ENCODE measurements at places on chromosomes 7 and 10. TPM values are rescaled to one million over a fixed set of nuclear protein-coding genes. Genes with fewer than 3 reads are reported as not detected.

GRCh38 chr7:29100924-29101323 lies 45.4 kb downstream of the CPVL start:
- no peak overlapping the region for H3K27ac ChIP-seq
- no peak overlapping the region for H3K4me3 ChIP-seq
- H3K36me3 ChIP-seq, result no peaks in the 10 kb centered on the region
- peaks cover 8% of the 10 kb centered on the region for H3K4me1 ChIP-seq
- no peak for DNase-seq

GRCh38 chr10:118971876-118972275 lies 57.6 kb upstream of the NANOS1 start:
- no peaks in the 10 kb centered on the region for H3K36me3 ChIP-seq
- no peak overlapping the region for H3K4me3 ChIP-seq
- DNase-seq, result peak; percentile 42
- no peaks in the 10 kb centered on the region for H3K27me3 ChIP-seq
- H3K4me1 ChIP-seq, result no peaks in the 10 kb centered on the region
- no peak overlapping the region for H3K27ac ChIP-seq

GRCh38 chr7:129089521-129090212 lies 34.8 kb upstream of the TNPO3 start:
- no peak overlapping the region for H3K4me3 ChIP-seq
- H3K27me3 ChIP-seq, result no peaks in the 10 kb centered on the region
- H3K27ac ChIP-seq, result no peak overlapping the region
- no peaks in the 10 kb centered on the region for H3K4me1 ChIP-seq
- no peaks in the 10 kb centered on the region for H3K36me3 ChIP-seq
- peak; percentile 39 for DNase-seq

- H3K4me1 ChIP-seq, result no peaks in the 10 kb centered on the region
- no peaks in the 10 kb centered on the region for H3K36me3 ChIP-seq
- no peak overlapping the region for H3K27ac ChIP-seq
- H3K4me3 ChIP-seq, result no peak overlapping the region
- H3K27me3 ChIP-seq, result no peaks in the 10 kb centered on the region
Observed at GRCh38 chr10:51654918-51655317, 44.5 kb downstream of the CSTF2T start.

GRCh38 chr10:106043863-106044262 lies 1120.6 kb downstream of the SORCS1 start:
- DNase-seq, result no peak
- H3K36me3 ChIP-seq, result no peaks in the 10 kb centered on the region
- no peaks in the 10 kb centered on the region for H3K27me3 ChIP-seq
- no peaks in the 10 kb centered on the region for H3K4me1 ChIP-seq
- no peak overlapping the region for H3K27ac ChIP-seq

- peak; percentile 55 for DNase-seq
- no peaks in the 10 kb centered on the region for H3K27me3 ChIP-seq
- H3K4me1 ChIP-seq, result peaks cover 17% of the 10 kb centered on the region
- H3K27ac ChIP-seq, result no peak overlapping the region
- no peak overlapping the region for H3K4me3 ChIP-seq
- H3K36me3 ChIP-seq, result no peaks in the 10 kb centered on the region
Observed at GRCh38 chr10:50561816-50562215, 61.9 kb downstream of the SGMS1 start.

GRCh38 chr7:83852136-83852535 lies 203.2 kb upstream of the SEMA3E start:
- H3K27ac ChIP-seq, result no peak overlapping the region
- no peak for DNase-seq
- no peaks in the 10 kb centered on the region for H3K36me3 ChIP-seq
- H3K27me3 ChIP-seq, result no peaks in the 10 kb centered on the region
- H3K4me1 ChIP-seq, result peaks cover 5% of the 10 kb centered on the region

DNA sequence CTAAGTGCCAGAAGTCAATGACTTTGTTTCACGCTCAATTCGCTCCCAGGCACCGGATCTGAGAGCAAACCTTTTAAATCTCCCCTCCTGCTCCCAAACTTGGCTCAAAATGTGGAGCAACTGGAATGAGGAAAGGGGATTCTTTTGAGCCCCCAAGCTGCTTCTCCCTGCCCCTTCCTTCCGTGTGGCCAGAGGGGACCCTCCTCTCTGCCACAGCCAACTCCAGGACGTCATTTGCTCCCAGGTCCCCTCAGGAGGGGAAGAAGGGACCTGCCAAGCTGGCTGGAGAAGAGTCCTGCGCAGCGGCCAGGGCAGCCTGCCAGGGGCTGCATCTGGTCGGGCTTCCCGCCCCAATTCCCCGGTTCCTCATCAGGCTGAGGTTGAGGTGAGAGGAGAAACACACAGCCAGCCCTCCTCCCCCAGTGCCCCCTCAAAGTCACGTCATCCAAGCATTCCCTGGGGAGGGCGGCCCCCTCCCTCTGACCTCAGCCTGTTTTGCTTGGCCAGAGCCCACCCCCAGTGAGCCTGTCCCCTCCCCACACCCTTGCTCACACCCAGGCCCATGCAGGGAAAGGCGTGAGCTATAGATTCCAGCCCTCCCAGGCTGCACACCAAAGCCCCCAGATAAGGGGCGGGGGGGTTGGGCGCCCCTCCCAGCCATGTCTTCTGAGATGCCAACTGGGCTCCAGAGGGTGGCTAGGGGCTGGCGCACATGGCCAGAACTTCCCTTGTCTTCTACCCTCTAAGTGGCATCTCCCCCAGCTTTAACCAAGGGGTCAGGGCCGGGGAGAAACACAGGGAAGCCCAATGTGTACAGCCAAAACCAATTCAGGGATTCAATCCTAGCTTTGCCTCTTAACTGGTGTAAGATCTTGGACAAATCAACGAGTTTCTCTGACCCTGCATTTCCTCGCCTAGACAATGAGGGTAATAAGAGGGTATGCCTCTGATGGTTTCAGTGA lies 35.0 kb downstream of the SH3PXD2A start:
- H3K4me3 ChIP-seq, result no peak overlapping the region
- no peaks in the 10 kb centered on the region for H3K36me3 ChIP-seq
- no peak overlapping the region for H3K27ac ChIP-seq
- H3K4me1 ChIP-seq, result peaks cover 16% of the 10 kb centered on the region
- no peaks in the 10 kb centered on the region for H3K27me3 ChIP-seq
- no peak for DNase-seq

GRCh38 chr10:33120275-33120674 lies 162.2 kb upstream of the ITGB1 start:
- H3K4me3 ChIP-seq, result no peak overlapping the region
- no peaks in the 10 kb centered on the region for H3K27me3 ChIP-seq

GRCh38 chr7:138030679-138031351 lies 28.9 kb upstream of the CREB3L2 start:
- no peaks in the 10 kb centered on the region for H3K27me3 ChIP-seq
- DNase-seq, result no peak
- no peaks in the 10 kb centered on the region for H3K36me3 ChIP-seq
- H3K4me3 ChIP-seq, result no peak overlapping the region
- no peaks in the 10 kb centered on the region for H3K4me1 ChIP-seq
- H3K27ac ChIP-seq, result no peak overlapping the region

DNA sequence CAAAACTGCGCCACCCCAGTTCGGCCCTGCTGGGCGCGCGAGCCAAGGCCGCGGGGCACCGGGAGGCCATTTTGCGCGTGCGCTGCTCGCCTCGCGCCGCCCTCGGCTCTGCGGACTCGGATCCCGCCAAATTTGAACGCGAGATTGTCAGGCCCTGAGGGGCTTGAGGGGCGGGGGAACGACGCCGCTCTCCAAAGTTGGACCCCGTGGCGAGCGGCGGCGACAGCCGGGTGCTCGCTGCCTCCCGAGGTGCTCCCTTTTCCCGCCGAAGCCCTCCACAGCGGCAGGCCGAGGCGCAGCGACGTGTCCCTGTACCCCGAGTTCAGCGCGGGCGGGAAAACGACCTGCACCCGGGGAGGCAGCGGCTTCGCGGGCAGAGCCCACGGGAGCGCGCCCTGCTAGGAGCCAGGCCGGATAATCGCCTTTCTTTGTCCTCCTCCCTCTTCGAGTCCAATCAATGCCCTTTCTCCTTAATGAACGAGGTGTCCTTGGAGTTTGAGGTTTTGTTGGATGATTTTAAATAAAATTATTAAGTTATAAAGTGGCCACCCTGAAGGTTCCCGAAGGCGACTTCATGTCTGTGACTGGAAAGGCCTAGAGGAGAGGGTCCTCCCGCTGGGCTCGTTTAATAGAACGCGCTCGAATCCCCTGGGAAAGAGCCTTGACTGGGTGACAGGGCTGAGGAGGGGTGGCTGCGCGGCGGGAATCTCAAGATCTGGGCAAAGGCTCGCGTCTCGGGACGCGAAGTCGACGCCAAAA lies 10.7 kb upstream of the SPAG6 start:
- peak overlapping the region; percentile 60 for H3K4me3 ChIP-seq
- peaks cover 6% of the 10 kb centered on the region for H3K36me3 ChIP-seq
- peak; percentile 90 for DNase-seq
- peaks cover 100% of the 10 kb centered on the region for H3K27me3 ChIP-seq
- no peak overlapping the region for H3K27ac ChIP-seq
- H3K4me1 ChIP-seq, result no peaks in the 10 kb centered on the region

DNA sequence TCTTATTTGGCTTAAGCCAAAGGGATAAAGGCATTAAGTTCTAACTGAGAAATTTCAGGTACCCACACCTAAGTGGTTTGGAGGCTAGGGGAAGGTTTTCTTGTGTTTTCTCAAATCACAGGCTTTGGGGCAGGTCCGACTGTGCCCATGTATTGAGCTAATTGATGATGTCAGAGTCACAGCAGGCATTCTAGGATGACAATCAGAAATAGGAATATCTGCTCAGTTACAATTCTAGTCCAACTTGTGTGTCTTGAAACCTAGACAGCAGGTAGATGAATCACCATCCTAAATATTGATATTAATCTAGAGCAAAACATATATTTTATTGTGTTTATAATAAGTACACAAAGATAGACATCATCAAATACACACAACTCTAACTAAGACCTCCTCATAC lies 2.3 kb upstream of the FHIP2A start:
- no peaks in the 10 kb centered on the region for H3K36me3 ChIP-seq
- H3K27me3 ChIP-seq, result no peaks in the 10 kb centered on the region

DNA sequence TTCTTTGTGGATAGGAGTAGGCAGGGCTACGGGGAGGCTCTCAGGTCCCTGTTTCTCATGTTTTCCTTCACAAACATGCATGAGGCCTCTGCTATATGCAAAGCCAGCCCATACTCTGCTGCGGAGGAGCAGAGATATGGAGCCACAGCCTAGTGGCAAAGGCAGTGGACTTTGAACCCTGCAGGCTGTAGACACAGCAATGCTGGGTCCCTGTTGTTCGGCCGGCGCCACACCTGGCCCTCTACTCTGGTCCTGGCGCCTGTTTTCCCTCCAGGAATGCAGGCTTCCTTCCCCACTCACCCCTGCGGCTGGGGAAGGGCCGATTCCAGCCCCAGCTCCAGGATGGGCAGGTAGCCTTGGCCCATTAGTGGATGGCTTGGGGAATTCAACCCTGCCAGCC lies 11.5 kb downstream of the CLRN3 start:
- no peaks in the 10 kb centered on the region for H3K4me1 ChIP-seq
- no peak overlapping the region for H3K4me3 ChIP-seq
- no peak for DNase-seq
- no peaks in the 10 kb centered on the region for H3K36me3 ChIP-seq
- no peak overlapping the region for H3K27ac ChIP-seq

- no peaks in the 10 kb centered on the region for H3K4me1 ChIP-seq
- H3K36me3 ChIP-seq, result no peaks in the 10 kb centered on the region
- no peaks in the 10 kb centered on the region for H3K27me3 ChIP-seq
Observed at GRCh38 chr7:147711447-147711846, 879.1 kb upstream of the C7orf33 start.

DNA sequence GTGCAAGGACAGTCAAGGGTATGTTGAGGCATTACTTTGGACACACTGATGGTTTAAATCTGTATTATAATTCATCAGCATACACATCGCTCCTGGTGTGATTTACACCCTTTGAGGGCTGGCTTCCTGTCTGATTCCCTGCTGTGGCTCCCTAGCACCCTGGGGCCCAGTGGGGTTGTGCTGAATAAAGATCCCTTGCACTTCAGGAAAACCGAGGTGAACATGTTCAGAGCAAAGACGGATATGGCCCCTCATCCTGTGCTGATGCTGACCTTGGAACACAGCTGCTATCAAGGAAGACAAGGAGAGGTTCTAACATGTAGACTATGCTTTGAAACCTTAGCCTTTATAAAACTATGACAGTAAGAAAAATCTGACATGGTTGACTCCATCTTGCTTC lies 84.6 kb upstream of the UNC5B start:
- H3K4me3 ChIP-seq, result no peak overlapping the region
- DNase-seq, result no peak
- H3K36me3 ChIP-seq, result no peaks in the 10 kb centered on the region
- H3K27me3 ChIP-seq, result no peaks in the 10 kb centered on the region
- peaks cover 6% of the 10 kb centered on the region for H3K4me1 ChIP-seq

GRID2IP gene
- 1.9 TPM for total RNA-seq

CYP2C9 gene
- total RNA-seq, result not detected

NUTM2E gene
- 0.63 TPM for total RNA-seq

HNRNPA2B1 gene
- 913 TPM for total RNA-seq

OR2A2 gene
- not detected for total RNA-seq

Measured in endodermal cell (in vitro differentiated cells).